ENCODE measurements at places on chromosomes 13 and 19.

- no peak for DNase-seq
Observed at GRCh38 chr13:97905517-97905916, 48.0 kb upstream of the IPO5 start.

DNA sequence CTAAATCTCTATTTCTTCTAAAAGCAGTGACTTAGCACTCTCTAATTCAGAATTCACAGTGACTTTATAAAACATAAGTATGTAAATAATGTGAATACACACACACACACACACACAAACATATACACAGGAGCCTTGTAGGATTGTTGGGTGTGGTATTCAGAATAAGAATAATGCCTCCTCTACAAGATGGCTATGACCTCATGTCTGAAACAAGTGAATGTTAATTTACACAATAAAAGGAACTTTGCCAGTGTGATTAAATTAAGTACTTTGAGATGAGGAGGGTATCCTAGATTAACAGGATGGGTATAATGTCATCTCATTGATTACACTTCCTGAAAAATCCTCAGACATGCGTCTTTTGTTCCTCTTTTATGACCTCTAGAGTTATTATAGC, 234.6 kb downstream of the SLITRK6 start:
- no peak for DNase-seq

DNA sequence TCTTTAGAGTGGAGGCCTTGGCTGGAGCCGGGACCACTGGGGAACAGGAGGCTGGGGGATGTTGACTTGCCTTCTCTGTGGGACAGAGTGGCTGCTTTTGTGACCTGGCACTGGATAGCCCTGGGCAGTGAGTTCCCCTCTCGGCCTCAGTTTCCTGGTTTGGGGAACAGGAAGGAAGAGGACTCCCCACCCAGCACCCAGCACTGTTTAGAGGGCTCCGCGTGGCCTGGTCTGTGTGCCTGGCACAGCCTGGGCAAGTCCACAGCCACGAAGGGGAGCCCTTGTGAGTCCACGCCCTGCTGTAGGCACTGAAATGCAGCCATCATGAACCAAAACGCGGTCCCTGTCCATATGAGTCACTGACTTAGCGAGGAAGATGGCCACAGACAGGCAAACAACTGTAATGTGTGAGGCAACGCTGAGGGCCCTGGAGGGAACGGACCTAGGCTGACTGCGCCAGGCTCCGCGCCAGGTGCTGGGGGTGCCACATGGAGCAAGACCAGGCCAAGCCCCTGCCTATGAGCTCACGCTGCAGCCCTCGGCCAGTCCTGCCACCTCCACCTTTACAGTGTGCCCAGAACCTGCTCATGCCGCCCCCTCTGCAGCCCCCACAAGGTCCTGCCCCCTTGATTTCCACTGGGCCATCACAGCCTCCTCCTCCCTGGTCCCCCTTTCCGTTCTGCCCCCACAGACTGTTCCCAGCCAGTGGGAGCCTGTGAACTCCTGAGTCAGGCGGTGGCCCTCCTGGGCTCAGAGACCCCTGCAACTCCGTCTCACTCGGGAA, 35.5 kb downstream of the PAK4 start:
- no peak for DNase-seq

- DNase-seq, result no peak
Observed at GRCh38 chr13:27534981-27535380, 84.6 kb upstream of the MTIF3 start.

DNA sequence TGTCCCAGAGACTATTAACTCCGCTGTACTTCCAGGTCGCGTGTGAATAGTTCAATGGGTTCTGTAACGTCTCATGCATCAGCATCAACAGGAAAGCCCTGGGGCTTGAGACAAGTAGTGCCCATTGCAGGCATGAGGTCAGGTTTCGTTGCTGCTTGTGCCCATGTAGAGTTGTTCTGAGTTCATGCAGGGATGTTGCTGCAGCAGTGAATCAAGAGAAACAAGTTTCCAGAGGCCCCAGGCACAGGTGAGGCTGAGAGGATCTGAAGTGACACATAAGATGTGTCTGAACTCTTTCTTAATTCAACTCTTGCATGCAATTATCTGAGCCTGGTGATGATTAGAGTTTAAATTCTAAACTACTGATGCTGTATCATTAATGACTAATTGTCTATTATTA, 8.6 kb upstream of the ZNF283 start:
- no peak for DNase-seq

DNA sequence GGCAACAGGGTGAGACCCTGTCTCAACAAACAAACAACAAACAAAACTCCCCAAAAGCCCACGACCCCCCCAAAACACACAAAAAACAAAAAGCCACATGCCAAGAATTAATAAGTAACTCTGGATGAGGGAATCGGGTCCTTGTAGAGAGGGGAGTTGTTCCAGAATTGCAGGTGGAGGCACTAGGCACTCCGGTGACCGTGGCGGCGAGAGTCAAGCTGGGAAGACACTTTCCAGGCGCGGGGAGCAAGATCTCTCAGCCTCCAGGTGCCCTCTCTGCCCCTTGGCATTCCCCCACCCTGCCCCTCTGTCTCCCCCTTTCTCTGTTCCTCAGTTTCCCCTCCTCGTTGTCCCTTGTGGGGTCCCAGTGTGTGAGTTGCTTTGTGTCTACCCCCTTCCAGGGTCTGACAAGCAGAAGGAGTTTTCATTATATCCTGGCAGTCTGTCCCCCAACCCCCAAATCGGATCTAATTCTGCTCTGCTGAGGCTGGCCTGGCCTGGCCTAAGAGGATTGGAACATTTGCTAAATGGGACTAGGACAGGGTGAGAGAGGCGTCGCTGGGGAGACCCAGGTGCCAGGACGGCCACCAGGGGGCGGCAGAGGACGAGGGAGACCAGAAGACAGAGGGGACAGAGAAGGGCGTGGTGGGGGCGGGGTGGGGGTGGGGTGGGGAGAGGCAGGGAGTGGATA, 8.3 kb upstream of the CRX start:
- DNase-seq, result peak; percentile 71

DNA sequence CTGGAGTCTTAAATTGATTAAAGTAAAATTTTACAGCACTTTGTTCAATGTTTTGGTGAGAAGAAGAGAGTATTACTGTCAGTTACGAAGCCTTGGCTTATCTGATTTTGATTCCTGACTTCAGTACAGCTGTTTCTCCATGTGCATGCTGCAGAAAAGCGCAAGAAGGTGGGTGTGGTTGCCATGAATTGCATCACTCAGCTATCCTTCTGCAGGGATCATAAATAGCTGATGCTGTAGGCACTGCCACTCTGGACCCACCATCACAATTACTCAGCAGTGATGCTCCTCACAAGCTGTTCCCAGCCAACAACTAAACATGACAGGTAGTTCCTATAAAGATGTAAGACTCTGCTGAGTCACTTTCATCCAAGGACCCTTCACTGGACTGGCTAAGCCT, 321.2 kb downstream of the IRS2 start:
- no peak for DNase-seq

- DNase-seq, result no peak
Observed at GRCh38 chr13:76335463-76335862, 550.7 kb downstream of the KCTD12 start.

All from T-helper 1 cell (primary cell).